ENCODE measurements at places on chromosomes 12 and 14.

- no peak for DNase-seq
Measured at GRCh38 chr14:55752580-55753390, 172.8 kb downstream of the KTN1 start.

GRCh38 chr12:121005346-121005815 is 10.9 kb downstream of the C12orf43 start:
- peak; percentile 54 for DNase-seq

GRCh38 chr12:116839287-116839830 is 41.9 kb downstream of the HRK start:
- DNase-seq, result no peak

GRCh38 chr12:20154052-20154451 is 214.3 kb upstream of the PDE3A start:
- DNase-seq, result no peak

DNA sequence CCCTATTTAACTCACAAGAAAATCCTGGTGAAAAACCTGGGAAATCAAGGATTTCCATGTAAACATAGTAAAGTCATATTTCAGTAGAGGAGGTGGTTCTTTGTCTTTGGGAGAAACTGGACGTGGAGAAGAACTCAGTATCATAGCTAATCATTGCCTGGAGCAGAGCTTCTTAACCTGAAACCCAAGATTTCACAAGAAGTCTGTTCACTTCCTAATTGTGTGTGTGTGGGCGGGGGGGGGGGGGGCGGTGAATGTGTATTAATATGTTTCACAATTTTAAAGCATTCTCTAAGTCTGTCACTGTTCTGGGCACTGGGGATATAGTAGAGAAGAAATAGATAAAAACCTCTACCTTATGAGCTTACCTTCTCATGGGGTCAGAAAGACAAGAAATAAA is 96.7 kb upstream of the PPP4R3A start:
- no peak for DNase-seq

GRCh38 chr12:85280984-85281630 is 1.1 kb downstream of the ALX1 start:
- no peak for DNase-seq

- no peak for DNase-seq
Measured at GRCh38 chr12:2194060-2194459, 141.3 kb downstream of the CACNA1C start.

DNA sequence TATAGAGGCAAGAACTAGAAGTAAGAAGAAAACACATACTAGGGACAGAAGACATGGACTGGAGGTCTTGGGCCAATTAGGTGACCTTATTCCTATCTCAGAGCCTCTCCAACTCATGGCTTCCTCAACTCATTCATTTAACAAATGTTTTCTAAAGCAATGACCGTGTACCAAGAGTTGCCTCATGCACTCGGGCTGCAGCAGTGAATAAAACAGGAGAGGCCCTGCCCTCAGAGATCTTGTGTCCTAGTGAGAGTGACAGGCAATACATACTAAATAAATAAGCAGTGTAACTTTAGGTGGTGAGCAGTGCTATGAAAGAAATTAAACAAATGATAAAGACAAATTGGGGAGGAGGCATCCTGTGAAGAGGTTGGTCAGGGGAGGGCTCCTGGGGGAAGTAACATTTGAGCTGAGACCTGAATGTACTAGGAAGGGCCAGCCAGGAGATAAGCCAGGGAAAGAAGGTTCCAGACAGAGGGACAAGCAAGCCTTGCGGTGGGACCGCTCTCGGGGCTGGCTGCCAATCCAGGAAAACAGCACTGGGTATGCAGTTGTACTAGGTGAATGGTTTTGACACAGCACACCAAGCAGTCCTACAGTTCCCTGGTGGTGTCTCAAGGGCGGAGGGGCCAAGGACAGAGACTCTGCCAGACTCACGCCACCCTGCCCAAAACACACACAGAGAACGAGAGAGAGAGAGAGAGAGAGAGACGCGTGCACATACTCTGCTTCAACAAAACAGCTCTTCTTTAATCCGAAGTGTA is 1.3 kb downstream of the NINJ2 start:
- no peak for DNase-seq

GRCh38 chr12:48286665-48287064 is 64.1 kb downstream of the ZNF641 start:
- no peak for DNase-seq

DNA sequence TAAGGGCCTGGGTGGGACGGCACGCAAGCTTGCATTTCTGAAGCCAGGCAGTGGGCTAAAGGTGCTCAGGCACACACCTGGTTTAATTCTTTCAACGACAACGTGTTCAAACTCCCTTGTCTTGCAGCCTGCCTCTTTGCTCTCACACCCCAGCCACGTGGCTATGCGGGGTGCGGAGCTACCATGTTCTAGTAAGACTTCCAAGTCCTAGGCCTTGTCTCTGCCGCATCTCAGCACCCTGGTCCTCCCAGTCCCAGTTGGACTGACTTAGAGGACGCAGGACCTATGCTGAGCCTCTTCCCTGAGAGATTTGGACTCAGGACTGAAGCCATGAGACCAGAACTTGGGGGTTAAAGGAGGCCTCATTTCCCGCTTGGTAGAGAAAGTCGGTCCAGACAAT is 62.2 kb downstream of the CLMN start:
- DNase-seq, result no peak

- DNase-seq, result peak; percentile 9
Measured at GRCh38 chr12:118035190-118036041, 18.9 kb downstream of the RFC5 start.
